ENCODE measurements at places on chromosomes 13 and 19.

DNA sequence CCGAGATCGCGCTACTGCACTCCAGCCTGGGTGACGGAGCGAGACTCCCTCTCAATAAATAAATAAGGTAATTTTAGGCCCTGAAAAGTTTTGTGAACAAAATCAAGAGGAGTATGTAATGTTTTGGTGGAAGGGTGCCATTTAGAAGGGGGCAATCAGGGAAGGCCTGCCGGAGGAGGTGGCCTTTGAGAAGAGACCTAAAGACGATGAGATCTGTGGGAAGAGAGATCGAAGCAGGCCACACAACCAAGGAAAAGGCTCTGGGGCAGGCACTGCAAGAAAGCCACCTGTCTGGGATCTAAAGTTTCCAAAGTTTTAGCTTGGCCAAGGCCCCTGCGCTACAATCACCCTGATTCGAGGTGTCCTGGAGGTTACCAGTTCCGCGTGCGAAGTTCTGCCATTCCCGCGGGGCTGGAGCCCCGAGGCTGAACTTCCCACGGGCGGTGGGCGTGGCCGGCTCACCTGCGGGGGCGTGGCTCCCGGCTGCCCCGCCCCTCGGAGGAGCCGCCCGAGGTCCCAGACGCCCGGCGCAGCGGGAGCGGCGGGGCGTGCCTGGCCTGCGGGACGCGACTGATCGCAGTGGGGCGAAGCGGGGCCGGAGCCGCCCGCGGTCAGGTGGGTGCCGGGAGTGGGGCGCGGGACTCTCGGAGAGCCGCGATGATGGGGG is at the start of gene KLC3:
Gene KLC3 (plus strand): TSS at position 519 of the 667 bp plus-strand sequence. CDS start 4,792 bp downstream, outside the sequence.
- peak; percentile 59 for DNase-seq

DNA sequence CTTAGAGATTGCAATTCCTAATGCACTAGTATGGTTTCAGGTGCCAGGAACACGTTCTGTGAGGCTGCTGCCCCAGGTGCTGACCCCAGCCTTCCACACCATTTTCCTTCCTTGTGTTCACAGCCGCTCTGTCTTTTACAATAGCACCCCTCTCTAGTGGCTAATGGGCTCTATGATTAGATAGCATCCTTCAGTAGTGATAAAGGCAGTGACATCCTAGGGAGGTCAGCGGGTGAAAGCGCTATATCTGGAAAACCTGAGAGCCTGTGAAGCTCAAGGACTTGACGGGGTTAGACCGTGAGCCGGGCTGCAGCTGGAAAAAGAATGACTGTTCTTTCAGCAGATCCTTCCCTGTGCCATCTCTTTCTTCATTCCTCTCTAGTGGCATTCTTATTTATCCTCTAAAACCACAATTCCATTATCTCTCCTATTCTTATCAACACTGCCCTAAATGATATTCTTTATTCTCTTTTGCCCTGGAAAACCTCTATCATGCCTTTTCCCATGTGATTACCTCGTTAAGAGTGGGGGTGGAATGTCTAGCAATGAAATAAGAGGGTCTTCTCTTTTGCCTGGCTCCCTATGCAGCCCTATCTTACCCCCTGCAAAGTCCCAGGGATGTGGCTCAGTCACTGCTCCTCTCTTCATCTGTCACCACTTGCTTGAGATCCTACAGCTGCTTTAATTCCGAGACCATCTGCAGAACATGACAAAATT is 21.8 kb downstream of the ALOX5AP start:
- peak; percentile 49 for DNase-seq

- DNase-seq, result no peak
These were observed 2220.8 kb upstream of the PCDH20 start for GRCh38 chr13:63636316-63636993.

GRCh38 chr13:42396501-42396900 is 124.5 kb downstream of the AKAP11 start:
- DNase-seq, result no peak

GRCh38 chr19:2051773-2052704 is 995 bp upstream of the MKNK2 start:
- DNase-seq, result no peak

DNA sequence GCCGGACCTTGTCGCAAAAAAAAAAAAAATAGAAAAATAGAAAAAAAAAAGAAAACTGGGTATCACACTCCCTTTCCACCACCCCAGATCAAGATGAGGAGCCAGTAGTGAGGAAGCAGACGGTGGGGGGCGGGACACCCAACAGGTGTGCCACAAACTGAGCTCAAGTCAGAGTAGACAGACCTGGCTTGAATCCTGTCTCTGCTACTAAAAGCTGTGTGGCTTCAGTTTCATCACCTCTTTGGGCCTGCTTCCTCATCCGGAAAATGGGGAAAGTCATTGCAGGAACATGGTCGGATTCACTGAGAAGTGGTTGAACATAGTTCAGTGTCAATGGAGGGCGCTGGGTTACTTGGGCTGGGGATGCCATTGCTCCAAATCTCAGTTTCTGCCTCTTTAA is 2.9 kb downstream of the HIF3A start:
- DNase-seq, result no peak

GRCh38 chr13:43085545-43085944 is 62.2 kb downstream of the DNAJC15 start:
- DNase-seq, result peak; percentile 64

GRCh38 chr13:29855784-29856183 is 5.4 kb upstream of the UBL3 start:
- DNase-seq, result no peak

GRCh38 chr19:29378126-29378525 is 147.7 kb upstream of the VSTM2B start:
- no peak for DNase-seq

DNA sequence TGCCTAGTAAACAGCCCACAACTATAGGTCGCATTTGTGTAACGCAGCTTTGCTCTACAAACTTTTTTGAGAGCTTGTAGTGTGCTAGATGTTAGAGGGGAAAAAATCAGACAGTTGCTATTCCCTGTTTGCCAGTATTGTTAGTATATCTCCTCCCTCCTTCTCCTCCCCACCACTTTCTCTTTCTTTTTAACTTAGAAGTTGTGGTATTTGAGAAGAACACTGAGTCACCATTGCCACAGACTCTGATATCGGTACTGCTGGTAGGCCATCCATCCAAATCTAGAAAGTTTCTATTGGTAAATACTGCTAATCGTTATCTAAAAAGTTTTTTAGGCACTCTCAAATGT is 666 bp downstream of the POMP start:
- DNase-seq, result no peak

- DNase-seq, result peak; percentile 8
These were observed 40.6 kb upstream of the ZNF681 start for GRCh38 chr19:23799321-23799720.

DNA sequence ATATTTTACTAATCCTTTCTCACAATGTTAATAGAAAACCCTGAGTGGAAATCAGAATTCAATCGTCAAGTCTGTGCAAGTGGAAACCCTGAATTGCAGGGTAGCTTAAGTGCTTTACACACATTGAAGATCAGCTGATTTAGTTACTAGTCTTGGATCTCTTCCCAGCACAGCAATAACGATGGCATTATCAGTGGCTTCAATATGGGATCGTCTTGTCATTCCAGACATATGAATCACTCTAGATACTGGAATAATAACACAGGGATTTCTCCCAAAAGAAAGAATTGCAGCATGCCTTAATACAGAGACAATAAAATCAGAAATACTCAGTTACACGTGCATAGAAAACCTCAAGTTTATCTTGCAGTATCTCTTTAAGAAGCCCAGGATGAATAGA is 12.6 kb upstream of the METTL21C start:
- DNase-seq, result peak; percentile 89

DNA sequence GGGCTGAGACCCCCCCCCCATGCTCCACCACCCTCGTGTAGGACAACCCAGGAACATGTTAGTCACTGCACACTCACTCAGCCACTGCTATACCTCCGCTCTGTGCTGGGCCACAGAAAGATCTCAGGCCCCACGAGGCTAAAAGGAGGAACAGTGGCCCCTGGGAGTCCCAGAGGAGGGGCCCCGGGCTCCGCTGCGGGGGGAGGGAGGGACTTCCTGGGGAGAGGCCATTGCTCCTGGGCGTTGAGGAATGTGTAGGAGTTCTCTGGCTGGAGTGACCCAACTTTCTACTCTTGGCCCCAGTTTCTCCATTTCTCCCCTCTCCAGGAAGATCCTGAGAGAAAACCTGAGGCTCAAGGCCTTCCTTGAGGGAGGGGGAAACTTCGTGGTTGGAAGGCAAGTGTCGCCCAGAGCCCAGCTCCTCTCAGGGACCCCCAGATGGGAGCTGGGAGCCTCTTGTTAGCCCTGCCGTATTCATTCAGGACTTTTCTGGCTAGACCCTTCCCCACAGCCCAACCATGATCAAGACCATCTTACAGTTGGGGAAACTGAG is 13.6 kb downstream of the ONECUT3 start:
- DNase-seq, result no peak

- DNase-seq, result peak; percentile 35
These were observed 12.9 kb downstream of the CFD start for GRCh38 chr19:872266-872951.

GRCh38 chr19:15758379-15758778 is 20.6 kb downstream of the OR10H3 start:
- DNase-seq, result no peak

DNA sequence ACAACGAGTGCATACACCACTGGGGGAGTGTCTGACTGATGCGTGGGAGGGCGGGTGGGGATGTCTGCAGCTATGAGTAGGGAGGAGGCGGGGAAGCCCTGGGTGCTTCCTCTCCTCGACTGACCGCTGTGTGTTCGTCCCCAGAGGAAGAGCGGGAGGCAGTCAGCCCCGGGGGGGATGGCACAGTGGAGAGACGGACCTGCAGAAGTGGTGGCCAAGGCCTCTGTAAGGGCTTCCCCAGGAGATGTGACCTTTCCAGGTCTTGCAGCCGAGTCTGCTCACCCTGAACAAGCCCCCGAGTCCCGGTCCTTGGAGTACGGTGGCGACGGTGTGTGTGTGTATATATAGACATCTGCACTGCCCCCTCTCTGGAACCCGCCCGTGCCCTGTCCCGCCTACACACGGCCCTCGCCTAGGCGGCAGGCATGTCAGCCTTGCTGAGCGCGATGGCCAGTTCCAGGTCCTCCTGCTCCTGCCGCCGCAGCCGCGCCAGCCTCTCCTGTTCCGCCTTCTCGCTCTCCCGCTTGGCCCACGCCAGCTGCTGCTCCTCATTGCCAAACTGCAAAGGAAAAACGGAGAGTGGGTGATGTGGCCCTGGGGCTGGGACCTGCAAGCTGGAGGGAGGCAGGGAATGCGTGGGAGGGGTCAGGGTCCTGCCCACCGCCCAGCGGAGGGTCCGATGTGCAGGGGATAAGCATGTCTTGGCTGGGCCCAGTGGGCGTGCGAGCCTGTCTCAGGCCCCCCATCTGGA is 30.8 kb downstream of the KLF2 start:
- no peak for DNase-seq

GRCh38 chr13:76455960-76456359 is 430.2 kb downstream of the KCTD12 start:
- DNase-seq, result no peak

DNA sequence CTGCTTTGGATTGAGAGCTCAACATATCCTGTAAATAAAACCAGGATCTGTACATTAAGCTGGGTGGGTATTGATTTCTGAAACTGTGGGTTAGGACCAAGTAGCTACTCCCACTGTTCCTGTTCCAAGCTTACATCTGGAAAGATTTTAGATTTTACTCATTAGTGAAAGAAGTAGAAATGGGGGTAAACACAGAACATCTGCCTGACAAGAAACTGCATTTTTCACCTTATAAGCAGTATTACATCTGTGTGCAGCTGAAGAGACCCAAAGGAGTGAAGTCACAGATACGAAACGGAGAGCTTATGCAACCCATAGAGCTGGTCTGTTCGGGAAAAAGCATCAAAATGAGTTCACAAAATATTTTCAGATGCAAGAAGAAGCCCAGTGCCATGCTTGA is 235.2 kb downstream of the SLITRK5 start:
- no peak for DNase-seq

DNA sequence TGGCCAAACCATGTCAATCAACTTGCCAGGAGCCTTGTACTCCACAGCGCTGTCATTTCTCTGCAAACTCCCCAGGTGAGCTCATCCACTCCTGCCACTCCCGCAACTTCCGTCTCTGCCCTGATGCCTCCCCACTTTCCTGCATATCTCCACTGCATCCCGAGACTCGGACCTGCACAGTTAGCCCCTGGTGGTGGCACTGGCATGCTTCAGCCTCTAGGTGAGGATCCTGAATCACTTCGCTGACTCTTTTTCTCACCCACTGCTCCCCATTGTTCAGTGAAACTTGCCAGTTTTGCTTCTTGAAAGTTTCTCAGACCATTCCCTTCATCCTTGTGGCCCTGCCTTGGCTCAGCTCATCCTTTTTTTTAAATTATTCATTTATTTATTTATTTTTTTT is 3.4 kb upstream of the CTU1 start:
- no peak for DNase-seq

- DNase-seq, result no peak
These were observed 2.6 kb upstream of the GSX1 start for GRCh38 chr13:27789495-27790303.

- no peak for DNase-seq
These were observed 973.5 kb upstream of the SPRY2 start for GRCh38 chr13:81314461-81314860.

DNA sequence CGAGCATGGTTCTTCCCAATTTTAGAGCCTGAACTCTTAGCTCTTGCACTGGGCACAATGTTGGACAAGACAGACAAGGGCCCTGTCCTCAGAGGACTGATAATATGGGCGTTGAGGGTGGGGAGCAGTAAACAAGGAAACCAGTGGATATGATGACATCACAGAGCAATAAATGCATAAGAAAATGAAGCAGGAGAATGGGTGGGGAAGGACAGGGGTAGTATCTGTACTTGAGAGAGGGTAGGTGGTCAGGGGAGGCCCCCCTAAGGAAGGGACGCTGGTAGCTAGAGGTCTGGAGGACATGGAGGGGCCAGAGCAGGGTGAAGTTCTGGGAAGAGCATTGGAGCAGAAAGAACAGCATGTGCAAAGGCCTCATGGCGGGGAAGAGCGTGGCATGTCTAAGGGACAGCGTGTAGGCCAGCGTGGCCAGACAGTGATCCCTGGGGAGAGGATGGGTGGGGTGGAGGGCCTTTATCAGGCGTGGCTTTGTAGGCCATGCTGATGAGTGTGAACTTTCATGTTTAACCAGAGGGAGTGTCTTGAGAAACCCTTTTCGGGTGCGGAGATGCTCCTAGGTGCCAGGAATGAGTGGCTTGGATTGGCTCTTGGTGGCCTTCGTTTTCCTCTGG is 15.1 kb upstream of the ZNF536 start:
- DNase-seq, result no peak

DNA sequence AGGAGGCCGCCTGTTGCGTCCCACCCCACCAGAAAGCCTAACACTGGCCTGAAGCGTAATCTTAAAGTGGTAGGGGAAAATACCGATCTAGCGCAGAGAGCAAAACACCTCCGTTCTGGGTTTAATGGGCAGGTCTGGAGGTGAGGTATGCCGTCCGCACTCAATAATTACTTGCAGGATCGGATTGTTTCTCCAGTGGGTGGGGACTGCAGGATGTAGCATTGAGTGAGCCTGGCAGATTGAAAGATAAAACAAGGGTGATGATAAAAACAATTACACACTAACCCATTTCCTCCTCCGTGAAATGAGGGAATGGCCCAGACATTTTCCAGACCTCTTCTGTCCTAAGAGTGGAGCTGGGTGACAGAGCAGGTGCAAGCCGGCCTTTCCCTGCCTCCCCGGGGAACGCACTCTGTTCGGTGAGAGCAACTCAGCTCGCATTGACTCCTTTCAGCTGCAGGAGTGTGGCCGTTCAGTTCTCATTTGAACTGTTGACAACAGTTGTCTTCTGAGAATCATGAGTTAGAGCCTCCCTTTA is 110.2 kb upstream of the DOCK9 start:
- DNase-seq, result peak; percentile 90
